Activated naive CD4-positive, alpha-beta T cell (primary cell): ENCODE measurements at places on chromosomes 12 and 14.

DNA sequence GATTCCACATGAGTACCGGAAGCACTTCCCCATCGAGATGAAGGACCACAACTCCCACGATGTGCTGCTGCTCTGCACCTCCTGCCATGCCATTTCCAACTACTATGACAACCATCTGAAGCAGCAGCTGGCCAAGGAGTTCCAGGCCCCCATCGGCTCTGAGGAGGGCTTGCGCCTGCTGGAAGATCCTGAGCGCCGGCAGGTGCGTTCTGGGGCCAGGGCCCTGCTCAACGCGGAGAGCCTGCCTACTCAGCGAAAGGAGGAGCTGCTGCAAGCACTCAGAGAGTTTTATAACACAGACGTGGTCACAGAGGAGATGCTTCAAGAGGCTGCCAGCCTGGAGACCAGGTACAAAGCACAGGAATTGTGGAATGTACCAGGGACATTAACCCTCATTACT lies 22.4 kb upstream of the GALNT16 start:
- no peak for DNase-seq

DNA sequence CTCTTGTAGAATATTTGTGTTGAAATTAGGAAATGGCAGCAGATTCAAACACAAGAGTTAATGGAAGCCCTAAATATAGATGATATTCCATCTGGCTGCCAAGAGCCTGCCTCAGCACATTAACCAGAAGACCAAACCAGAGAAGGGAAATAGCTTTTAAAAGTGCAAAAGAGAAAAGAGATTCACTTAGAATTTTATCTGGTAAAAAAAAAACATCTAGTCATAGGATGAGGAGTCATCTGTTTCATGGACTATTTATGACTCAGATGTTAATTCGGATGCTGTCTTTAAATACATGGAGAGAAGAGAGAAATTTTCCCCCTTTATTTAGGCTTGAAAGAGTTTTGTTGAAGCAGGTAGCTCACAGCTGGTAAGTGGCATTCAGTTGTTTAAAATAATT lies 201.6 kb upstream of the NUDT4 start:
- DNase-seq: no peak

DNA sequence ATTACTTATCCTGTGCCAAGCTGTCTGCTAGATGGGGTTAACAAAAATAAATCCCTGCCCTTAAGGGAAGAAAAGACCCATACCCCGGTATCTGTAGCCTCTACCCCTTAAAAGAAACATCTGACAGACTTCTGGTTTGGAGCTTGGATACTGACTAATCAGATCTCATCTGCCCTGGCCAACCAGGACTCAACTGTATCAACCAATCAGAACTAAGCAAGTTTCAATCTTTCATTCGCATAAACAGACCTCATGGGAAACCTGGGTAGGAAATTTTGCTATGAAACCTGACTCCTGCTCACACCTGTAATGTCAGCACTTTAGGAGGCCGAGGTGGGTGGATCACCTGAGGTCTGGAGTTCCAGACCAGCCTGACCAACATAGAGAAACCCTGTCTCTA lies 26.4 kb upstream of the PRMT8 start:
- no peak for DNase-seq

DNA sequence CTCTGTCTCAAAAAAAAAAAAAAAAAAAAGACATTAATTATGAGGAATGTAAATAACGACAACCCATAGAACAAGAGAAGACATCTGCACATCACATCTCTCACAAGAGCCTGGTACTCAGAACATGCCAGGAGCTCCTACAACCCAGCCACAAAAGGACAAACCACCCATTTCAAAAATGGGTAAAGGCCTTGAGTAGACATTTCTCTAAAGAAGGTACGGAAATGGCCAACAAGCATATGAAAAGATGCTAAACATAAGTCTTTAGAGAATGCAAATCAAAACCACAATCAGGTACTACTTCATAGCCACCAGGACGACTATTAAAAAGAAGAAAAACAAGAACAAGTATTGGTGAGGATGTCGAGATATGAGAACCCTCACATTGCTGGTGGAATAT lies 13.3 kb downstream of the AMN start:
- no peak for DNase-seq

DNA sequence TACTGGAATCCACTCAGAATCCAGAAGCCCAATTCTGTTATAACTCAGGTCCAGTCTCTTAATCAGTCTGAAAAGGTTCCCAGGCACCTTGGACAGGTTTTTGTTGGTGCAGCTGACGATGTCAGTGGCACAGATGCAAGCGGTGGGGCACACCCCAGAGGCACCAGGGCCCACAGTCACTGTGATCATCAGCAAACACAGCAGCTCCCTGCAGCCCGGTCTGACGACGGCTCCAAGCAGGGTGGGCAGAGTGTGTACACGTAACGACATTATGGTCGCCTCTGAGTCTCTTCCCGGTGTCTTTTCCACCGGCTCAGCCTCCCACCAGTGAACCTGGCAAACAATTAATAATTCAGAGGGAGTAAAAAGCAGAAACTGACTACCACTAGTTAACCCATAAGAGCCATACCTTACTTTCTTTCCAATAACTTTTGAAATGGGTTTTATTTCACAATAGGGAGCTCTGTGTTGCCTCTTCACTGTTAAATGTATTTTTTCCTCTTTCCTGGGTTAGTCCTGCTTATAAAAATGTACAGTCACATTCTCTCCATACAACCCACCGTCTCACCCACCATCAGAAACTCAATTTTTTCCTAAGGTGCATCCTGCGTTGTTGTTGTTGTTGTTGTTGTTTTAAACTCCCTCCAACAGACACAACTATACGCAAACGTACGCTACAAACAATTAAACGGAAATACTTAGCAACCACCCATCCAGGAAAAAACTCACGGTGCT lies 521 bp upstream of the PCED1B start:
- DNase-seq: no peak

- no peak for DNase-seq
Observed at GRCh38 chr14:76334316-76334715, 41.6 kb upstream of the ESRRB start.

GRCh38 chr12:76457010-76457409 lies 102.6 kb downstream of the OSBPL8 start:
- DNase-seq: no peak

DNA sequence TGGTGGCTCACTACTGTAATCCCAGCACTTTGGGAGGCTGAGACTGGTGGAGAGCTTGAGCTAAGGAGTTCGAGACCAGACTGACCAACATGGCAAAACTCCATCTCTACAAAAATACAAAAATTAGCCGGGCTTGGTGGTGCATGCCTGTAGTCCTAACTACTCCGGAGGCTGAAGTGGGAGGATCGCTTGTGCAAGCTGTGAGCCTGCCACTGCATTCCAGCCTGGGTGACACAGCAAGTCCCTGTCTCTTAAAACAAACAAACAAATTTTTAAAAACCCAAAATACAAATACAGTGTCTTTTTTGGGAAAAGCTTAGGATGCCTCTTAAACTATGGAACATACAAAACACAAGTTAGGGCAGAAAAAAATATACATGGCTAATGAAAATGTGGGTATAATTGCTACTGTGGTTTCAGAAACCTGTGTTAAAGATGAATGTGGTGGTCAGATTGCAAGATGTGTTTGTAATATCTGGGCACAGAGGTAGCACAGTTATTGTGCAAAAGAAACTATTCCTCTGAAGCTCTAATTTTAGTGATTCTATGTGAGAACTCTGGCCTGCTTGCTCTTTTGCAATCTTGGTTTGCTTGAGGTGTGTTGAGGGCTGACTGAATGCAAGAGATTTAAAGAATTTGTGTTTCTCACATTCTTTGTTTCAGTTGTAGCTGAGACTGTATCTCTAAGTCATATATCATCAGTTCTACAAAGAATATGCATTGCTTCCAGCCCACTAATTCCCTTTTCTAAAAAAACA lies 3.9 kb upstream of the HSPA2 start:
- no peak for DNase-seq

DNA sequence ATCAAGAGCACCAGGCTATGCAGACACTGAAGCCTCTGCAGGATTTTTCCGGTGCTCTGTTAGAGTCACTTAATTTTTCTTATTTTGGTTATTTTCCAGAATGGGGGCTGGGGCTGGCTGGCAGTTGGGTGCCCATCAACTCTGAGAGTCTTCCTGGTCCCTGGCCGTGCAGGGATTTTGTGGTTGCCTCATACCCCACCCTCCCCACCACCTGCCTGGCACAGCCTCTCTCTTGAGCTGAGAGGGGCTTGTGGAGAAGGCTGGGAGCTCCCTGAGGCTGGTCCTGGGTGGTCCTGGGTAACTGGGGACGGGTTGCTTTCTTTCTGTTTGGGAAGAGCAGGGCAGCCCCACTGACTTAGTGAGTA lies 23.3 kb downstream of the LRTM2 start:
- no peak for DNase-seq

GRCh38 chr14:30980980-30981379 lies 44.5 kb upstream of the AP4S1 start:
- no peak for DNase-seq
